ENCODE measurements at places on chromosomes 2 and 18.

DNA sequence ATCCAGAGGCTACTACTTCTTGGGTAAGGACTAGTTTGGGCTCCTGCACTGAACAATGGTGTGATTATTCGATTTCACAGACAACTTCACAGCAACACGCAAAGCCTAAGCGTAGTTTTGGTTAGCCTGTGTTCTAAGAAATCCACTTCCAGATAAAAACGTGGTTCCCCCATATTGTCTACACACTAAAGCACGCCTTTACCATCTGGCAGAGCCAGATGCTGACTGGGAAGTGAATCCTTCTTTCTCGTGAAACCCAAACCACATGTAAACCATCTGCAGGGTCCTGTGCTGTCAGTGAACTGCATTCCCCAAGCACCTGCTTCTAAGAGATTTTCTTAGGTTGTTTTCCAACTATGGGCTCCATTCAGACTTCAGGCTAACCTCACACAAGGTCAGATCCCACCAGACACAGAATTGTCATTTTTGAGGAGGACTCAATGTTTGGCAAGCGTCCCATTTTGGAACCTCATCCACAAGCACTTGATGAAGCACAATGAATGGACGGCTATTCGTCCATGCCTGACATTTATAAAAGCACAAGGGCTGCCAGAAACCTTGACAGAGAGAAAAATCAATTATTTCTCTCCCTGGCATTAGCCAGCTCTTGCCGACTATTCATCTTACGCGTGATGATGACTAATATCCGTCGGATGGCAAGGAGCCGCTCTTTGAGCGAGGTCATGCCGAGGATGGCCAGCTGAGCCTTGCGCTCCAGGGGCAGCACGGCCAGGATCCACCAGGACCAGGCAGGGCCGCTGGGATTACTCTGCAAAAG is 38.4 kb downstream of the LONRF2 start:
- no peak for DNase-seq

GRCh38 chr2:45259547-45260160 is 250.4 kb upstream of the SIX2 start:
- no peak for DNase-seq

GRCh38 chr2:239208465-239209180 is 192.2 kb downstream of the HDAC4 start:
- DNase-seq: no peak

DNA sequence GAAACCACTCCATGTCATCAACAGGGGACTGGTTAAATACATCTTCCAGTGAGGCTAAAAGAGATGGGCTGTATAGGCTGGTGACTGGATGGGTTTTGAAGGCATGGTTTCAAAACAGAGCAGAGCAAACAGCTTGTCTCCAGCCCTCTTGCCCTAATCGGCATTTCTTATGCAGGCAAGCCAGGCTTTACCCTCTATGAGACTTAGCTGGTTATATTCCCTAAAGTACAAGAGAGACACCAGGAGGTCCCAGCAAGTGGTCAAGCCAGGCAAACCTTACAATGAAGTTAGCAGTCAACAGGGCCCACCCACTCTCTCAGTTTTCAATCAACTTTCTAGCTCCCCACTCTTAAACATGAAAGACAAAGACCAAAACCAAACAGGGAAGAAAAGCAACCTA is 19.0 kb downstream of the OSBPL1A start:
- no peak for DNase-seq

All from left forelimb (tissue), 1 donor.